AG09309 (cell line): ENCODE measurements at places on chromosomes 16 and 17.

- DNase-seq = no peak
Observed at GRCh38 chr16:21614896-21615295, 15.5 kb downstream of the METTL9 start.

DNA sequence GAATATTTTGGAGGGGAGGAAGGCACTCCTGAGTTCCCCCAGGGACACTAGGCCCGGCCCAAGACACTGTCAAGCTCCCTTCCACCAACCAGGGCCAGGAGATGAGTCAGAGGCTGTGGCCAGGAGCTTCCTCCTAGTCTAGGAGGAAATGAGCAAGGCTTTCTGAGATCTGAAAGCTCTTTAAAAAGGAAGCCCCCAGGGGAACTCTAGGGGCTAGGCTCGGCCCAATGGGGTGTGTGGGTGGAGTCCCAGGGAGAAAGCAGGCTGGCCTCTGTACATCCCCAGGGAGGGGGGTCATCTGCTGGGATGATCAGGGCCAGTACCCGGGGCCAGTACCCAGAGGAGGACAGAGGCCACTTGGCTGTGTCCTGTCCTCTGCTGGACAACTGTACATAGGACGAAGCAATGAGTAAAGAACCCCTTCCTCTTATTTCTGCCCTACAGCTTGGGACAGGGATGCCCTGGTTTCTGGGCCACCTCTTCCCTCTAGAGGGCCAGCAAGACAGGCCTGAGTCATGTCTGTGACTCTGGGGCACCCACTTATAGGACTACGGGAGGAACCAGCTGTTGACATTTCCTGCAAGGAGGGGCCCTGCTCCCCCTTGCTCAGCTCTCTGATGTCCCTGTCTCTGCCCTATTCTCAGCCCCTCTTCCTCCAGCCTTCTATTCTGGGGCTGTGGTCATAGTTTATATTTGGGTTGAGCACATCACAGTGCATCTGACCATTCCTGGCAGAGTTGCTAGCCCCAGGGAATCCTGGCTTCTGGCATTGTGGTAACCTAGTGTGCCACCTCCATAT lies 2.7 kb downstream of the FHOD1 start:
- DNase-seq = peak; percentile 59

GRCh38 chr17:59561042-59561441 lies 4.4 kb upstream of the DHX40 start:
- no peak for DNase-seq

DNA sequence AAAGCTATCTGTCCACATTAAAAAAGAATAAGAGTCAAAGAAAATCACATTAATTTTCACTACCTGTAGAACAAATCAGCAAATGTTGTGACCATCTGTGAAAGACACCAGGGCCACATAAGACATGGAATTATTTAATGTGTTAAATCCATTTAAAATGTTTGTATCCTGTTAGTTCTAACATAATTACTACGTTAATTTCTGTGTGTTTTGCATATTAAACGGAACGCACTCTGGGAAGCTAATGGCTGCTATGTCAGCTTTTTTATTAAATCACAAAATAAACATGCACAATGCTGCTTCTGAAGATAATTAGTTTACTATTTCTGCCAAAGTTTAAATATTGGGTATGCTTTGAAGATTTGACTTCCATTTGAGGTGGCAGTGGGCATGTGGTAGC lies 1061.2 kb downstream of the CDH11 start:
- no peak for DNase-seq

GRCh38 chr16:49592546-49593423 lies 219.2 kb downstream of the C16orf78 start:
- DNase-seq = no peak

- DNase-seq = no peak
Observed at GRCh38 chr16:7324321-7324720, 8.3 kb upstream of the RBFOX1 start.

GRCh38 chr17:45266372-45266926 lies 4.6 kb upstream of the SPATA32 start:
- no peak for DNase-seq

DNA sequence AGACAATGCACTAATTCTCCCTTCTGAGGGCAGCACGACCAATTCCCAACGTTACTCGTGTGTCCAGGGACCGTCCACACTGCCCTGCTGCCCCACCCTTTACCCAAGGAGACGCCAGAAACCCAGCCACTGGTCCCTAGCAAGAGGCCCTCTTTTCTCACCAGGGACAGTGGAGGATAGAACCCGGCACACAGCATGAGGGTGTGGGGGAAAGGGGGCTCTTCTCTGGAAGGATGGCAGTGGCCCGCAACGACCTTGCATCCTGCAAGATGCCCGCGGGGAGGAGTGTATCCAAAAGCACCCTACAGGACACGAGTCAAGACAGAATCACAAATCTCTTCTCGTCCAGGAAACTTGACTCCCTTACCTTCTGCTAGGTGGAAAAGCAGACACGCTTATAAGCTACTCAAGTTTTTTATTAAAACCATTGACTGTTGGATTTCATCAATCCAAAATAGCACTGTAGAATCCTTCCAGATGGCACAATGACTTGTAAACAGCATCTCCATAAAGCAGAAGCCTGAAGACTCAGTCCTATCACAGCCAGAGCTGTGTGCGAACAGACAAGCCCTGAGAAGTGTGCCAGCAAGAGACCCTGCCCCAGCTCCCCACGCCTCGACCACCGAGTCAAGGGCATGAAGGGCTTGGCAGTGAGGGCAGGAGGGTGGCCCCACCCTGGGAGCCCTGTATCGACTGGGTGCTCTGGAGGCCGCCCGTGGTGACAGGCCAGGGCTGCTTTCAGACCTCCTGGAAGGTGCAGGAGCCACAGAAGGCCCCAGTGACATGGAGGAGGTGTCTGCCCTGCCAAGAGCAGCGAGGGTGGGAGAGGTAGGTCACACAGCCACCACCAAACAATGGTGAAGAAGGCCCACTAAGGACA lies 103.8 kb downstream of the ANKRD11 start:
- DNase-seq = no peak

- DNase-seq = no peak
Observed at GRCh38 chr17:77867308-77867781, 91.2 kb upstream of the TNRC6C start.

GRCh38 chr17:146983-147761 lies 9.8 kb downstream of the SCGB1C2 start:
- DNase-seq = no peak

DNA sequence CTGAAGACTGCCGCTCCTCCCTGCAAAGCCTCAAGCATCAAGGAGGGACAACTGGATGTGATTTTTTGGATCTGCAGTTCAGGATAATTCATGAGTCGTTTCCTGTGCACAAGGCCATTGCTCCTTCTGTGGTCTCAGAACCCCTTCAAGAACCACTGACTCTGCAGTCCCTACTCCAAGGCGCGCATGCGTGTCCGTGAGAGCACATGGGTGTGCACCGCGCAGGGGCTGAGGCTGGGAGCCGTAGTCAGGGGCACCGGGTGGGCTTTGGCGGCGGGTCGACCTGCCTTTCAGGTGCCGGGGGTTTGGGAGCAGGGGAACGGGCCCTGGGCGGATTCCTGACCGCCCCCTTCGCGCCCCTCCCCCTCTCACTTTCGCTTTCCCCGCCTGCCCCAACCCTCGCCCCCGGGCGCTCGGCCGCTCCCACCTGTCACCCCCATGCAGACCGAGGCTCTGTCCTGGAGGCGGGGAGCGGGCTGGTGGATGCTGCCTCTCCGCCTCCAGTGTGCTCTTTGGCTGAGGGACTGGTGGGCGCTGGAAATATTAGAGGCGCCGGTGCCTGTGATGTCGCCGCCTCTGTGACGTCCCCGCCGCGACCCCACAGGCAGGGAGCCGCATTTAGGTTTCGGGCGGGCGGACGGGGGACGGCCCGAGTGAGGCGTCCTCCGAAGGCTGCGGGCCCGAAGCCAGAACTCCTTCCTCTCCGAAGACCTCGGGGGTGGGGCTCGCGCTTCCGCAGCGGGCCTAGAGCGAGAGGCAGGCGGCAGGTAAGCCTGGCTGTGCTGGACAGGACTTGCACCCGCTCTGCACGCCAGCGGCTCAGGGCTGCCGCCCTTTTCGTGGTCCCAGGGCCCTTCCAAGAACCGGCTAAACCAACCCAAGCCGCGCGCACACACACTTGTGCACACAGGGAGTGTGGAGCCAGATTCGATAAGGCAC lies at the start of gene SPATA32:
SPATA32 (minus strand) TSS at position 518 of the 939 bp plus-strand sequence; CDS start at position 440, 78 bp downstream.
- DNase-seq = no peak

DNA sequence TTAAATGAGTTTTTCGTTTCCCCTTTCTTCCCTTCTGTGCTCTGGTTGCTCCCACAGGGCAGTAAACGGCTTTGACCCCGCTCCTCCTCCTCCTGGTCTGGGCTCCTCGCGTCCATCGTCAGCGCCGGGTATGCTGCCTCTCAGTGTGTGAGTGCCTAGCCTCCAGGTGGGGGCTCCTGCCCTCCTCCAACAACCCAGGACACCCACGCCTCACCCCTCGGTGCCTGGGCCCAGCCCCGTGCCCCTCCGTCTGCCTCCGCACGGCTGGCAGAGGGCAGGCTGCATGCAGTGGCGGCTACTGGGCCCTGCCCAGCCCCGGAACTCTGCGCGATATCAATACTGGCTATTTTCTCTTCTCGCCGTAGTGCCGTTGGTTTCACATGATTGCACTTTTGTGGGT lies 31.2 kb downstream of the NDEL1 start:
- no peak for DNase-seq

DNA sequence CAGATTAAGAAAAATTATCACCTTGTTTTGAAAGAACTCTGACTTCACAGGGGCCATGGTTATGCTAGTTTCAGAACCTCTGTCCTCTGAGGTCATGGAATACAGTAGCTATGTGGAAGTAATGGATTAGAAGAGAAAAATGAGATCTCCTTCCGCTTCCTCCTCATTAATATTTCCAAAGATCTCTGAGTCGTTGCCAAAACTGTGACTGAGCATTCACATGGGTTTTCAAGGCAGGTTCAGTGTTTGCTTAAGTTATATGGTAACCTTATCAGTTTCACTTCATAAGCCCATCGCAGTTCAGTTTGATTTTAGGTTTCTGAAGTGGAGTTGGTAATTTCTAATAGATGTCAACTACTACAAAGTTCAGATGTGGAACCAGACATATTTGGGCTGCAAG lies 321.2 kb upstream of the SOX9 start:
- DNase-seq = no peak

DNA sequence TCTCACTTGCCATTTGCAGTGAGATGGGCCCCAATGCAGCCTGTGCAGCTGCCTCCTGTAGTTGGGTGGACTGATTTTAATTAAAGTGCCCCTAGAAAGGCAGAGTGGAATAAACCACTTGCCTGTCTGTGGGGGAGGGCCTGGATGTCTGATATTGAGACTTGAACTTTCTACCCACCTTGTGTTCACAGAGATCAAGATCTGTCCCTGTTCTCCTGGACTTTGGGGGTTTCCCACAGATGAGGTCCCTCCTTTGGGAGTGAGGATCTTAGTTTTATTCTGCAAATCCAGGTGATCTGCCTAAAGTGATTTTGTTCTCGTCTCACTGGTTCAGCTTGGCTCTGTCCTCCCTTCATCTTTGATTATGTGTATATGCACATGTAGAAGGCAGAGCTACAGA lies 7.7 kb upstream of the DHRS13 start:
- no peak for DNase-seq

DNA sequence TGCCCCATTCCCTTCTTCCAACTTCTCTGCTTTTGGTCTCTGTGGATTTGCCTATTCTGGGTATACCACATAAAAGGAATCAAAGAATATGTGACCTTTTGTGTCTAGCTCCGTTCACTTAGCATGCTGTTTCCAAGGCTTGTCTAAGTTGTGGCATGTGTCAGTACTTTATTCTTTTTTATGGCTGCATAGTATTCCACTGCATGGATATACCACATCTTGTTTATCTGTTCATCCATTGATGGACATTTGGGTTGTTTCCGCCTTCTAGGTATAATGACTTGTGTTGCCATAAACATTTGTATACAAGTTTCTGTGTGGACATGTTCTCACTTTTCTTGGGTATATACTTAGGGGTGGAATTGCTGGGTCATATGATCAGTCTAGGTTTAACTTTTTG lies 432.6 kb downstream of the MAF start:
- DNase-seq = no peak

DNA sequence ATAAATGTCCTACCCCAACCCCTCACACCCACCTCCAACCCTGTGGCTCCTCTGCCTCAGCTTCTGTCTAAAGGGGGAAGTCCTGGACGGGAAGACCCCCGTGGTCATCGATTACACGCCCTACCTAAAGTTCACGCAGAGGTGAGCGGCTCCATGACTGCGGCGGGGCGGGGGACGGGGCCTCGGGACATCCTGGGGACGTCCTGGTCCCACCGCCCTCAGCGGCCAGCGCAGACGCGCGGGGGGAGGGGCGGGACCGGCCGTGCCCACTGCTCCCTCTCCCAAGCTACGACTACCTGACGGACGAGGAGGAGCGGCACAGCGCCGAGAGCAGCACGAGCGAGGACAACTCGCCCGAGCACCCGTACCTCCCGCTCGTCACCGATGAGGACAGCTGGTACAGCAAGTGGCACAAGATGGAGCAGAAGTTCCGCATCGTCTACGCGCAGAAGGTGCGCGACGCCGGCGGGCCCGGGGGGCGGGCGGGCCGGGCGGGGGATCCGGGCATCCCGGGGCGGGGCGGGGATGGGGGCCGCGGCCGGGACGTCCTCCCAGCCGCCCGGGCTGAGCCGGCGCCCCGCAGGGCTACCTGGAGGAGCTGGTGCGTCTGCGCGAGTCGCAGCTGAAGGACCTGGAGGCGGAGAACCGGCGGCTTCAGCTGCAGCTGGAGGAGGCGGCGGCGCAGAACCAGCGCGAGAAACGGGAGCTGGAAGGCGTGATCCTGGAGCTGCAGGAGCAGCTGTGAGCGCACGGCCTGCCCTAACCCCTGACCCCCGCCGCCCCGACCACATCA lies 6.7 kb downstream of the RUNDC3A start:
- no peak for DNase-seq

GRCh38 chr16:85754413-85754812 lies 3.5 kb upstream of the C16orf74 start:
- no peak for DNase-seq

GRCh38 chr17:65774787-65775186 lies 213.3 kb upstream of the AXIN2 start:
- DNase-seq = no peak

GRCh38 chr17:21510686-21511362 lies 134.7 kb downstream of the KCNJ12 start:
- no peak for DNase-seq

- DNase-seq = peak; percentile 50
Observed at GRCh38 chr17:5500589-5501391, 14.4 kb downstream of the MIS12 start.

- DNase-seq = no peak
Observed at GRCh38 chr16:30569746-30570635, 1.5 kb downstream of the ZNF688 start.

- no peak for DNase-seq
Observed at GRCh38 chr17:70076189-70076588, 1.2 kb downstream of the KCNJ16 start.

GRCh38 chr17:56505154-56505756 lies 88.2 kb upstream of the NOG start:
- DNase-seq = no peak
